RKO (cell line): ENCODE measurements at places on chromosomes 7 and 10.

DNA sequence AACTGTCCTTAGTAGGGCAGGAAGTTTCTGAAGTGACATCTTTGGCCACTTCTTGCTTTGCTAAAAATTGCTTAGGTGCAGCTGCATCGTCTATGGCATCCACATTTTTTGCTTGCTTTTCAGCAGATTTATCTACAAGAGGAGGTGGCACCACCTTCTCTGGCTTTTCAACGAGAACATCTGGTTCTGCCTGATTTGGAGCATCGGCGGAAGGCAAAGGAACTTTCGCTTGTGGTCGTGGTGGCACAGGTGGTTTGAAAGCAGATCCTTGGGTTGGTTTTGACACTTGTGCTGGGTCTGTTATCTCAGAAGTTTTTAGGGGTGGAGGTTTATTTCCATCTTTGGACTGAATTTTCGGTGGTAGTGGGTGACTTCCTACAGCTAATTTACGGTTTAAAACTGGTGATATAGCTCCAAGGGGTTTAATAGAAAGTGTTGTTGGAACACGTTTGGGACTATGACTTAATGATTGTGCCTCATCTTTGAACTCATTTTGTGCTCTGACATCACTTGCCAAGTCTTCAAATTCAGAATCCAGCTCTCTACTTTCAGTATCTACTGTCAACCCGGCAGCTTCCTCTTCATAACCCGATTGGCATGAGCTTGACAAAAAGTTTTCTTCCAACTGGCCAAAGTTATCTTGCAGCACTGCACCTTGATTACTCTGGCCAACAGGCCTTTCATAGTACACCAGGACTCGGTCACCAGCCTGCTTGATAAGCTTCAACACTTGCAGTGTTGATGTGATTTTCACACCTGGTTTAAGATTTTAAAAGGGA lies 44.0 kb downstream of the SLC18A2 start:
- no peak for DNase-seq

DNA sequence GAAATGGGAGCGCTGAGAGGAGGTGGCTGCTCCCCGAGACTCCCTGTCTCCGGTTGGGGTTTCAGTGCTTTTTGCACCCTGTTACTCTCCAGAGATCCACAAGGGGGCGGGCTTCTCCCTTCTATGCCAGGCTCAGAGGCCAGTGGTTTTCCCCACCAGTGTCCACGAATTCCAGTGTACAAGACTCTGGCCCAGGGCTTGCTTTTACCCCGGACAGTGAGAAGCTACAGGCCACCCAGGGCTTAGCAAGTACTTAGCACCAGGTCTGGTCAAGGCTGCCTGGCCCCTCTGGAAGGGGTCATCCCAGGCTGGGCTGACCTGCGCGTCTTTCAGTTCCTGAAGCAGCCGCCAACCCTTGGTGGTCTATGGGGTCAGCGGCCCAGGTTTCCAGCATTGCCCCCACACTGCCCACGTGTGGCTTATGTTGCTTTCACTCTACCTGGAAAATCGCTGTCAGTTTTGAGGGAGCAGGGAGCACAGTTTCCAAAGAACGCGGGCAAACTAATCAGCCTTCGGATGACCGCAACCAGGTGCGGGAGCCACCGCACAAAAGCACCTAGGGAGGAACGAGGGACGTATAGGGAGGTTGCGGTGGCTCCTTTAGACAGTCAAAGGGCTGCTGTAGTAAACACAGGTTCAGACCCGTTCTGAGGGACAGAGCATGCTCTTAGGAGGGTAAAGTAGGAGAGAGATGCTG lies 6.8 kb downstream of the CYP26A1 start:
- peak; percentile 41 for DNase-seq

GRCh38 chr7:69504733-69505420 lies 93.4 kb upstream of the AUTS2 start:
- DNase-seq = no peak

GRCh38 chr10:46075869-46076268 lies 29.8 kb upstream of the MSMB start:
- no peak for DNase-seq

GRCh38 chr7:131183611-131184119 lies 144.0 kb upstream of the MKLN1 start:
- no peak for DNase-seq

- no peak for DNase-seq
These were observed 52.6 kb downstream of the SYPL1 start for GRCh38 chr7:106059556-106059955.

DNA sequence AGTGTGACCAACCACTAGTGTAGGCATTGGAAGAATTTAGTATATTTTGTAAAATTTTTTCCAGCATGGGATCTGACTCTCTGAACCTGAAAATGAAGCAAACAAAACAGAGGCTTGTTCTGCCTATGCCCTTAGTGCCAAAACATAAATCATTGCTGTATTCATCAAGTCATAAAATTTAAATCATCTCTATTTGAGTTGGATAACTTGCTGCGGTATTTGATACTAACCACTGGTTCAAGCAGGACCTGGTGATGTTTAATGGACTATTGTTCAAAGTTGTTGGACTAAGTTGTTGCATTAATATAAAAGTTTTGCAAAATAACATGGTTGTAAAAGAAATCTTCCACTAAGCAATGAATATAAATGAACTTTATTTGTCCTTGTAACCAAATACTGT lies 19.8 kb upstream of the RPA3 start:
- no peak for DNase-seq

- DNase-seq = no peak
These were observed 35.7 kb downstream of the CCDC7 start for GRCh38 chr10:32481606-32482005.

DNA sequence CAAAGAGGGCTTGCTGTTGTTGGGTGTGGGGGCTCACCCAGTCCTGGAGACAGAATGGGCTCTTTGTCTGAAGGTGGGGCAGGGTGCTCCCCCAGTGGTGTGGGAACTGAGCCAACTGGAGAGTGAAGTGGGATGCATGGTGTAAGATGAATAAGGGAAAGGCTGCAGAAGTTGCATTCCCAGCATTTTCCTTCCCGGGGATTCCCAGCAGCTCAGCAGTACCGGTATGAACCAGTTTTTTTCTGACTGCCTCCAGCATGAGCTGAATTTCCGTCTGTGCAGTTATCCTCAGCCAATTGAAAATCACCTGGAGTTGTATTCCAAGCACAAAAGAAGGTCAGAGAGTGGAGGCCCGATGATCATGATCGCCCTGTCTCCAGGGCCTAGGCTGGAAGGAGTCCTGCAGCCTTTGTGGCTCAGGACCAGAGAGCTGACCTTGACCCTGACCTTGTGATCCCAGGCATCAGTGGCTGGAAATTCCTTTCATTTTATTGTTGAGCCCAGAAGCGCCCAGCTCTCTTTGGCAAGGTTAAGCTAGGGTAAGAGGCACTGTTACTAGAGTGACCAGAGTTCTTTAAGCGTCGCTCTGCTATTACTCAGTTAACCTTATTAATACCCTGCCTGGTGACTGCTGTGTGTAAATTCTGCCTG lies 33.4 kb downstream of the OGDH start:
- no peak for DNase-seq
